Frontal cortex (tissue), 4 donors: ENCODE measurements at places on chromosomes 5 and 9.

DNA sequence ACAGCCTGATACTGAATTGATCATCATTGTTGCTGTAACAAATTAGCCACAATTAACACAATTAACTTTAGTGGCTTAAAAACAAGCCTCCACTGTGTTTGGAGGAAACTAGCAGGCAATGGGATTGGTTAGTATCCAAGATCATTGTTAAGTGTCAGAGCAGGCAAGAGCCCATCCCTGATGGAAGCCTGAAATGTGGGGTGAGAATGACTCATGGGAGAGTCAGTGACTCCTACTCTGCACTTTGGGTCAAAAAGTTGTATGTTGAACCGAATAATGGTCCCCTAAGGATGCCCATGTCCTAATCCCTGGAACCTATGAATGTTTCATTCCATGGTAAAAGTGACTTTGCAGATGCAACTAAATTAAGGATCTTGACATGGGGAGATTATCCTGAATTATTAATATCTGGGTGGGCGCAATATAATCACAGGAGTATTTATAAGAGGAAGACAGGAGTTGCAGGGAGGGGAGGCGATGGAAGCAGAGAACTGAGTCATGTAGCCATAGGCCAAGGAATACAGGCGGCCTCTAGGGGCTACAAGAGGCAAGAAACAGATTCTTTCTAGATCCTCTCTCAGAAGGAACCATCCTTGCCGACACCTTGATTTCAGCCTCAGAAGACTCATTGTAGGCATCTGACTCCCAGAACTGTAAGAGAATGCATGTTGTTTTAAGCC, 28.8 kb downstream of the ALG2 start:
- no peak for DNase-seq

DNA sequence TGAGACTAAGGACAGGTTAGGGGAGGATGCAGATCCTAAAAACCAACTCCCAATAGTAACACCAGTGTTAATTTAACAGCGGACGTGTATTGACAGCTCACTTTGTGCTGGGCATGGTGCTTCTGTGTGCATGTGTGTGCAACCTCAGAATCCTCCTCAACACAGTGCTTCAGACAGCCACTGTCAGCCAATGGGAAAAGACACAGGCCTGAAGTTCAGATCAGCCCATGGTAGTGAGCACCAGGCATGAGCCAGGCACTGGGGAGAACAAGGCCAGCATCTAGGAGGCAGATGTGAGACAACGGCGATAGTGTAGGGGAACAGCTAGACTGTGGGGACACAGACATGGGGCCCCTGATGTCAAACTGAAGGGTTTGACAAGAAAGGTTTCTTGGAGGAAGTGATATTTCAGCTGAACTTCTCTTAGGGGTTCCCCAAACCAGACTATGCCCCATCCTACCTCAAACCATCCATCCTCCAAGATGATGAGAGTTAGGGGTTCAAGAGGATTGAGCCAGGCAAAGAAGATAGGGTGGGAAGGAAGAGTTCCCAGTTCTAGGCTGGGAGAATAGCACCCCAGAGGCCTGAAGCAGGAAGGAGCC, 71.5 kb upstream of the PSD2 start:
- DNase-seq = no peak

DNA sequence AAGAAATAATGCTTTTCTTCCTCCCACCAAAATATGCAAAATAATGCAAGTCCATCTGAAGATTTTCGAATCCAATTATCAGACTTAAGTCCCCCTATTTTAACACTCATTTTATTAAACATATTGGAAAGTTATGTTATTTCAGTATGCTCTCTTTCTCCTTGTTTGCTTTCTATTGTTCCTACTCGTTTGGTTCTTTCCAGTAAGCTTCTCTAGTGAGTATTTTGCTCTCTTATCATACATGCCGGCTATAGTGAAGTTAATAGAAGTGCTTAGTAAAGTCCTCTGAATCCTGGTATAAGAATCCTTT, 517 bp downstream of the ALDH1A1 start:
- no peak for DNase-seq

GRCh38 chr5:40346901-40347300, 332.8 kb upstream of the PTGER4 start:
- DNase-seq = no peak

DNA sequence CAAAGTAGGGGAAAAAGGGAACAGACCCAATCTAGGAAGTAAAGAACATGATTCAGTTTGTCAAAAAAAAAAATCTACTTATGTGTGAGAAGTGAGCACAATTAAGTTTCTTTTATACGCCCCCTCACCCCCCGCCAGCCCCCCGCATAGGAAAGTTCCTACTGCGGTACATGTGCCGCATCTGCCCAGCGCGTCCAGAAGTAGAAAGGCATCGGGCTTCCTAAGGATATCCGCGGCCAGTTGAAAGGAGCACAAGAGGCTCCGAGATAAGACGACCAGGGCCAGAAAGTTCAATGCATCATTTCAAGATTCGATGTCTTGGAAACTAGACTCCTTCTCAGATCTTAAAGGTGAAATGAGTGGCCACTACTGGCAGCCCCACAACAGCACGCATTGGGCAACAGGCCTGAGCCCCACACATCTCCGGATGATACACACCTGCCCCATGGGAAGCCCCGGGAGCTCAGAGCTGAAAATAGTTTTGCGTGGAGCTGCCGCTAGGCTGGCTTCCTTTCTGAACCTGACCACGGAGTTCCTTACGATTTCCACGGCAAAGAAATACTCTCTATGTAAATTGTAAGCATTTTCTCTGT, 203.9 kb downstream of the RAB3C start:
- no peak for DNase-seq

- DNase-seq = no peak
These were observed 84.2 kb downstream of the TRPM6 start for GRCh38 chr9:74803376-74804017.

DNA sequence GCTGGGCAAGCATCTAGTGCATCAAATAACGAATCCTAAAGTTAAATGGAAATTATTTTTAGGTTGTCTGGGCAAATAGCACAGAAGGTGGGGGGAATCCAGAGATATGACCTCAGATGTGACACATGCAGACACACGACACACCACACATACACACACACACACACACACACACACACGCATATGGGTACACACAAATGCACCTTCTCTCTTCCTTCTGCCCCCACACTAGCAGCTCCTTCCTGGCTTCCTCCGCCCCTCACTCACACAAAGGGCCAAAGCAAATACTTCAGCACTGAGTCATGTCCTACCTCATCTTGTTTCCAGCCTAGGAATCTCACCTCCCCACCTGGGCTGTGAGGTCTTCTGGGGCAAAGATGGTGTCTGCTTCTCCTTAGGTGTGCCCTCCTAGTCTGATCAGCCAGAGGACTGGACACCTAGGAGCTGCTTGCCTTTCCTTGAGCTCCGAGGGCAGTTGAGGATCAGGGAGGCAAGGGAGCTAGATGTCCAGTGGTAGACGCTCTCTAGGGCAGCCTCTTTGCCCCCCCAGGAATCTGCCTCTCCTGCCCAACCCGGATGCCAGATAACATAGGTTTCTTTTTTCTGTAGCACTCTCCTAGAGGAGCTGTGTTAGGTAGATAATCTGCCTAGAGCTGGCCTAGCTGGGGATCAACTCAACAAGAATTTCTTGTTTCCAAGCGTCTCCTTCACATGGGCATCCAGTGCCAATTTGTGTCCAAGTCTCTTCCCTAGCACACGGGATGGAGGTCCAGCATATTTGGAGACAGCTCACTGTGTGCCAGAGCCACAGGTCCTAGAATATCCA, 14.3 kb upstream of the JADE2 start:
- DNase-seq = no peak

GRCh38 chr9:35907711-35908503, 1.4 kb upstream of the SPAAR start:
- peak; percentile 71 for DNase-seq

DNA sequence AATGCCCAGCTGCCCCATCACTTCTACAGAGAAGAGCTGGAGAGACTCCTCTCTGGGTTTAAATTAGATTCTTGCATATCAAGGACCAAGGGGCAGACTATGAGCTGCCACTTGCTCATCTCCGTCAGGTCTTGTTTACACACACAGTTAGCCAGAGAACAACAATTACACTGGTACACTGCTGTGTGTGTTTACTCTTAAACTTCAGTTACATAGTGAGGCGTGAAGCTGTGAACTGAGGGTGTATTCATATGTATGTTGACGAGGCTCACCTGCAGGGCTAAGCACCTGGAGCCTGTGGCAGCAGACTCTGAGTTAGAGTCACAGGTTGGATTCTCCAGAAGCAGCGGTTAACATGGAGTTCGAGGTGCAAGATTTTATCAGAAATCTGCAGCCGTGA, 155.4 kb upstream of the ANKH start:
- DNase-seq = no peak

GRCh38 chr5:150656191-150657132, 4.6 kb upstream of the MYOZ3 start:
- DNase-seq = peak; percentile 96

GRCh38 chr9:37624073-37624472, 26.7 kb upstream of the FRMPD1 start:
- no peak for DNase-seq

DNA sequence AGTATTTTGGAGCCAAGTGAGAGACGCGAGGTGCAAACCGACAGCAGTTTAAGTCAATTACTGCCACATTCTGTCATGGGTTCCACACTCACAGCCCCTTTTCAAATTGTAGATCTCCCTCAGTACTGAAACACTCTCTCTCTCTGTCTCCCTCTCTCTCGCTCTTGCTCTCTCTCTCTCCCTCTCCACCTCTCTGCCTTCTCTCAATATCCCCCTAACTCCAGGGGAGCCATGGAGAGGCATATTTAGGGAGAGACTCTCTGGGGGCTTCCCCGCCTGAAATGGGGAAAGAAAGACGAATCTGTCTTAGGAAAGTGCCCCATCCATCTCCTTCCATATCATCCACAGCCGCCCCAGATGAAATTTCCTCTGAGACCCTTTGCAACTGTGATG, 1.6 kb downstream of the BRINP1 start:
- DNase-seq = no peak

DNA sequence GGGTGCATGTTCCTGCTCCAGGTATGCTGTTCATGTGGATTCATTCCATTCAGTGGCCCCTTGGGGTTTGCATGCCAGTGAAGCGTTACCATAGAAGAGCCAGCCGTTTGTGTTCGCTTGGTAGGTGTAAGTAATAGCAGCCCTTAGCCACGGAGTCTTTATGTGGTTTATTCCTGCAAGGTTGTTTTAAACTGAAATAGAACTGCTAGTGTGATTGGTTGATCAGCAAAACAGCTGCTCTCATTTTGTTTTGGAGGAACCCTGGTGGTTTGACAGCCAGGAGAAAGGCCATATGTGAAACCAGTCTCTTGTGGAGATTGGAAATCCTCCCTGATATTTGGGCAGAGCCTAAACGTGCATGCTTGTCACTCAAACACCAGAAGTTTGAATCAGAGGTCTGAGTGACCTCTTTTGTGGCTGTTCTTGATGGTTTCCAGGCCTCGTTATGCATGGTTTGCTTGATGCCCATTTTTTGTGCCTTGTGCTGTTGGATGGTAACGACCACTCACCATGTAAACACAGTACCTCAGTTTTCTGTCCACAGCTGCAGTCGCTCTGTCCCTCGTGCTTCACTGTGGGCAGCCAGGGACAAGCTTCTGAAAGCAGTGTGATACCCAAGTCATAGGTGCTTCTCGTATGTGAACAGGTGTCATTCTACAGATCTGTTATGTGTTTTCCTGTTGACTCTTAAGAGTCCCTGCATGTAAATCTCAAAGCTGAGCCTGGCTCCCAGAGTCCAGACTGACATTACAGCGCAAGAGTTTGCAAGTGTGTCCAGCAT, 58.3 kb upstream of the NXNL2 start:
- DNase-seq = no peak

- DNase-seq = no peak
These were observed 84.5 kb downstream of the FGF1 start for GRCh38 chr5:142601432-142601831.

GRCh38 chr9:95678759-95679158, 162.0 kb upstream of the PTCH1 start:
- no peak for DNase-seq

GRCh38 chr9:87405677-87406542, 91.8 kb upstream of the DAPK1 start:
- DNase-seq = no peak

DNA sequence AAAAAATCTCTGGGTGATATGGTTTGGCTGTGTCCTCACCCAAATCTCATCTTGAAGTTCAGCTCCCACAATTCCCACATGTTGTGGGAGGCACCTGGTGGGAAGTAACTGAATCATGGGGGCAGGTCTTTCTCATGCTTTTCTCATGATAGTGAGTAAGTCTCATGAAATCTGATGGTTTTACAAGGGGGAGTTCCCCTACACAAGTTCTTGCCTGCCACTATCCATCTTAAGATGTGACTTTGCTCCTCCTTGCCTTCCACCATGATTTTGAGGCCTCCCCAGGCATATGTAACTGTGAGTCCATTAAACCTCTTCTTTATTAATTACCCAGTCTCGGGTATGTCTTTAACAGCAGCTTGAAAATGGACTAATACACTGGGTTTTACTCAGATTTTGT, 513.9 kb downstream of the TLE4 start:
- no peak for DNase-seq

GRCh38 chr9:122318284-122318683, 52.5 kb upstream of the PTGS1 start:
- DNase-seq = no peak

- no peak for DNase-seq
These were observed 6.2 kb downstream of the NEK6 start for GRCh38 chr9:124263800-124264426.

DNA sequence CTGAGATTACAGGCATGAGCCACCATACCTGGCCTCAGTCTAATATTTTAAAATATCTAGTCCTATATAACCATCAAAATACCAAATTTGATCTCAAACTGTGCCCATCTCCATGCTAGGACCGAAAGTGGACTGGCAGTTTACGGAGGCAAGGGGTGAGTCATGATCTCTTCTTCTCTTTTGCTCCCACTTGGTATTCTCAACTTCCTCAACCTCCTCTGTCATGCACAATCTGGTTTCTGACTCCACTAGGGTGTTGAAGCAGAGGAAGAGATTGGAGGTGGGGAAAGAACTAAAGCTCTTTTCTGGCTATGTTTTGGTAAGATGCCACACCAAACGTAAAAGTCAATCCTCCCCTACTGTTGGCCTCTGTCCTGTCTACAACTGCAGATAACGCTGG, 55.9 kb upstream of the CEMIP2 start:
- no peak for DNase-seq

- no peak for DNase-seq
These were observed 219.6 kb downstream of the CTNND2 start for GRCh38 chr5:11684607-11685006.

DNA sequence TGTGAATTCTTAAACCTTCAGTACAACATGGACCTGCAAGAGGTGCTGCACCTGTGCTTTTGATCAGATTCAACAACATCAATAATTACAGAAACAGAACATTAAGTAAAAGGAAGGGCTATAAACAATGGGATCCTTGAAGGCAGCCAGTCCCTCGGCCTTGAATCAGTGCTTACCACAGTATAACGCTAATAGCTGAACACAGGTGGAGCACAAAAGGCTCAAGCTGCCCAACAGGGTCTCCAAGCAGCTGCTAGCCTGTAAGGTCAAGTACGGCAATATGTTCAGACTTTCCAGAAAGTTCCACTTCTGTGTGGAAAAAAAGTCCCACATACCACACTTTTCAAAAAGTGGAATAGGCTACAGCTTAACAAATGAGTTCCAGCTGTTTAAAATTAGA, 61.9 kb upstream of the ITGA1 start:
- DNase-seq = no peak

- no peak for DNase-seq
These were observed 562.4 kb upstream of the CLINT1 start for GRCh38 chr5:158421319-158421718.
